ENCODE measurements at places on chromosomes 4 and X. TPM values are rescaled to one million over a fixed set of nuclear protein-coding genes. Genes with fewer than 3 reads are reported as not detected.

- DNase-seq: no peak
Measured at GRCh38 chr4:88599714-88600113, 7.4 kb downstream of the HERC3 start.

- no peak for DNase-seq
Measured at GRCh38 chr4:37674439-37674838, 11.7 kb downstream of the RELL1 start.

The ADH1A gene
- 1.2 TPM for polyA plus RNA-seq

DNA sequence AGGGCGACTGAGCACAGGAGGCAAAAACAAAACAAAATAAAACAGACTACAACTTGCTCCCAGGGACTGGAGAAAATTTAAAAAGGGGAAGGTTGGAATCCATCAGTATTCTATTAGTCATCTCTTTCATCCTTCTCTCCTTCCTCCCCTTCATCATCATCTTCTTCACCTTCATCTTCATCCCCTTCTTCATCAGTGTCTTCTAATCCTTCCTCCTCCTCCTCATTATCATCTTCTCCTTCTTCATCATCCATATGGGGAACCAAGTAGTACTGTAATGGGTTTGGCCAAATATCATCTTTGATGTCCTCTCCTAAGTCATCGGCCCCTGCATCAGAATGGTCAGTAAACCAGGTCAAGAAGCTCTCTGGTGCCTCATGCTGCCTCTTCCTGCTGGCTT is 6.9 kb upstream of the MCUB start:
- no peak for DNase-seq

DNA sequence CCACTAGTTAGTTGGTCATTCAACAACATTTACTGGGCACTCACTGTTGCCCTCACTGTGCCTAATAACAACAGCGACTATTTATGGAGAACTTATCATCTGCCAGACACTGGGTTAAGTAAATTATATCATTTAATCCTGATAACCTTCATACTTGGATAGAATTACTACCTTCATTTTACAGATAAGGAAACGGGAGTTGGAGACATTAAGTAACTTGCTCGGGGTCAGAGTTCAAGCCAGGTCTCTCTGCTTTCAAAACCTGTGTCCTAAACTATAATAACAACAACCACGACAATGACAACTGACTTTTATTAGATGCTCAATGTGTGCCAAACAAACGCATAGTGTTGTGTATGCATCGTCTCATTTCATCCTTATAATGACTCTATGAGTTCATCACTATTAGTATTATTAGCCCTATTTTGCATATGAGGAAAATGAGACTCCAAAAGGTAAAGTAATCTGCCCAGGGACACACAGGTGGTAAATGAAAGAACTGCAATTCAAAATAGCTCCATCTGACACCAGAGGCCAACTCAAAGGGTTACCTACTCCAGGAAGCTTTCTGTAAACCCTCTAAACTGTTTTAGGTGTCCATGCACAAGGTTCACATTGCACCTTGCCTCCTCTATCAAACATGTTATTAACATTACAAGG is 98.4 kb upstream of the ACSL4 start:
- no peak for DNase-seq

The PAK3 gene
- 6.3 TPM for polyA plus RNA-seq

DNA sequence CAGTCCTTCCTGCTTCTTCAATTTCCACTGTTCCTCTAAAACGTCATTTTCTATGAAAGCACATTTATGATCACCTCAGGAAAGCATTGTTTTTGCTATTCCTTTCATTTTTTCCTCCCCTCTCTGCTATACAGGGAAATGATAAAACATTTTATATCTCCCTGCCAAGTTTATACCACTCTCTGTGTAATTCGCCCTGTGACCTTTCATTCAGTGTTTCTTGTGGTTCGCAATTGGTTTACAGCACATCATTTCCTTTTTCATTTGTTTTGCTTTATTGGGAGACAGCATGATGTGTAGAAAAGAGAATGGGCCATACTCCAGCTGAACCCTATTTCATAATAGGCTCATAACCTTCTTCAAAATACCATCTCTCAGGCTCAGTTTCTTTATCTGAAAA is 99.9 kb upstream of the RAPGEF2 start:
- no peak for DNase-seq

The CCKAR gene
- polyA plus RNA-seq: not detected

The ARHGAP24 gene
- 118 TPM for polyA plus RNA-seq

Data from renal cortex interstitium (tissue), 15 donors.